ENCODE measurements at places on chromosomes 4 and X. TPM values are rescaled to one million over a fixed set of nuclear protein-coding genes. Genes with fewer than 3 reads are reported as not detected.

Gene TFE3
- total RNA-seq: 36.5 TPM

Gene NWD2
- total RNA-seq: not detected

Gene MPP1
- 23.0 TPM for total RNA-seq

Gene MAGEB2
- not detected for total RNA-seq

Gene SH3BGRL
- total RNA-seq: 108 TPM

Gene SPOCK3
- total RNA-seq: 0.43 TPM

Gene SYTL4
- 20.1 TPM for total RNA-seq

Gene MSANTD1
- 0.36 TPM for total RNA-seq

Gene MAGEA11
- total RNA-seq: not detected

Gene HS6ST2
- total RNA-seq: not detected

Gene MAGEB18
- not detected for total RNA-seq

Gene MAGEA1
- total RNA-seq: not detected

Gene PAGE4
- not detected for total RNA-seq

Gene SPANXA2
- total RNA-seq: not detected

Gene CYTL1
- 113 TPM for total RNA-seq

Gene RNF150
- total RNA-seq: 0.22 TPM

Gene SSX3
- not detected for total RNA-seq

Gene BEX3
- total RNA-seq: 193 TPM

Measured in thoracic aorta endothelial cell (primary cell).